Right kidney (tissue), 9 donors: ENCODE measurements at places on chromosomes 5 and 9.

DNA sequence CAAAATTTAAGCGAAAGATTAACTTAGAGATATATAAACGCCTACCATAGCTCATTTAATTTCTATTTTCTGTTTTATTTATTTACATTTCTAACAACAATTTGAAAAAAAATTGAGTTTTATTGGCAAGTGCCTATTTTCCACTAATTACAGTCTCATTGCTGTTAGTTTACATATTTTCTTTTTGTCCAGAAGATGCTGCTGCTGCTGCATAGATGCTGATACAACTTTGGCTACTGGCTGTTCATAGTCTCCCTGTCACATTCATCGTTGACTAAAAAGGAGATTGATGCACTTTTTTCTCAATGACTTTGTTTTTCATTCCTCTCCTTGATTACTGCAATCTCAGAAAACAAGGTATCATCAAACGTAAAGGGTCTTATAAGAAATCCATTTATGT is 235.4 kb downstream of the CDH9 start:
- no peak for DNase-seq

DNA sequence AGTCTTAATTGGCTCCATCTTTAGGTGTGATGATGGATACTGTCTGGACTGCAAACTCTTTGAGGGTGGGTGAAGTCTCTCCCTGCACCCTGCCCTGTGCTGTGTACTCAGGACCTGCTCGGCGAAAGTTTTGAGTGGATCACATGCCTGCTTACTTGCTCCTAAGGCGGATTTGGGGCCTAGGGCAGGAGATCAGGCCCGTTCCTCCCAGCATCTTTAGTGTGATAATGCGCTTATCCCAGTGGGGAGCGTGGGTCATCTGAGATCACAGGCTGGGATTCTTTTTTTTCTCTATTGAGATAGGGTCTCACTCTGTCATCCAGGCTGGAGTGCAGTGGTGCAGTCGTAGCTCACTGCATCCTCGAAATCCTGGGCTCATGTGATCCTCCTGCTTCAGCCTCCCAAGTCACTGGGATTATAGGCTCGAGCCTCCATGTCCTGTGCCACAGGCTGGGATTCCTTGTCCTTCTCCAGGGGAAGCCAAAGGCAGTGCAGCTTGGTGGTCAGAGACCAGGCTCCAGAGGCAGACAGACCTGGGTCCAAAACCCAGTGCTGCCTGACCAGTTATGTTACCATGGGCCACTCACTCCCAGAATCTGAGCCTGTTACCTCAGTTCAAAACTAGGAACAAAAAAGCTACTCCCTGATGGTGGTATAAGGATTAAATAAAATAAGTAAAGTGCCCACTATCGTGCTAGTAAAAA is 59.7 kb downstream of the ZNF618 start:
- no peak for DNase-seq

- DNase-seq, result no peak
Observed at GRCh38 chr5:89396278-89396954, 513.4 kb upstream of the MEF2C start.

DNA sequence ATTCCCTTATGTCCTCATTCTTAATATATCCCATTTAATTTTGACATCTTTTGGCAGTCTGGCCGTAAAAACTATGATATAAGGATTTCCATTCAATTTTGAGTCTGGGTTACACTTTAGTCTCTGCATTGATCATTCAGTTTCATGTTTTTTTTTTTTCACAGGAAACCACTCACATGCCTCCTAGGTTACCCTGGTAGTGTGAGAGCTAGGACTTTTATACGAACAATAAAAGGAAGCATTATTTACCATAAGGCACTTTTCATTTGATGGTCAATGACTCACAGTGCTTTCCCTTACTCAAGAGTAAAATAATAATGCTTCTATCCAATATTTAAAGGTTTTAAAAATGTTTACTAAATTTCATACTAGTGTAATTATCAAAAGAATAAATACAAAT is 16.4 kb upstream of the DMAC1 start:
- DNase-seq, result no peak
